IMR-90 (cell line): ENCODE measurements at places on chromosomes 7 and 10. TPM values are rescaled to one million over a fixed set of nuclear protein-coding genes. Genes with fewer than 3 reads are reported as not detected.
A peak's percentile ranks its signal among the peaks of the same experiment; 100 is the strongest.

DNA sequence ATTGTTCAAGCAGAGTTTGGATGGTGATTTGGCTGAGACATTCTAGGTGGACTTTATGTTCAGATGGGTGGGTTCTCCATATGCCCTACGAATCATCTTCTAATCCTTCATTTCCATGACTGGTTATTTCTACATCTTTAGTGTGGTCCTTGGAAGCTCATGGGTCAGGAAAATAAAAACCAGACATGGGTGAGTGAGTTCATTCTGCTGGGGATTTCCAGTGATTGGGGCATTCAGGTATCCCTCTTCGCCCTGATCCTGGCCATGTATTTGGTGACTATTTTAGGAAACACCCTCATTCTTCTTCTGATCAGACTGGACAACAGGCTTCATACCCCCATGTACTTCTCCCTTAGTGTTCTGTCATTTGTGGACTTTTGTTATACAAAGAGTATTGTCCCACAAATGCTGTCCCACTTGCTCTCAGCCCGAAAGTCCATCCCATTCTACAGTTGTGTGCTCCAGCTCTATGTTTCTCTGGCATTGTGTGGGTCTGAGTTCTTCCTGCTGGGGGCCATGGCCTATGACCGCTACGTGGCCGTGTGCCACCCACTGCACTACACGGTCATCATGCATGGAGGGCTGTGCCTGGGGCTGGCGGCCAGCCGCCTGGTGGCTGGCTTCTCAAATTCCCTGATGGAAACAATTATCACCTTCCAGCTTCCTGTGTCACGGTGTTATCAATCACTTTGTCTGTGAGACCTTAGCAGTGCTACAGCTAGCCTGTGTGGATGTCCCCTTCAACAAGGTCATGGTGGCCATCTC is 19.2 kb upstream of the OR6B1 start:
- no peak for DNase-seq

DNA sequence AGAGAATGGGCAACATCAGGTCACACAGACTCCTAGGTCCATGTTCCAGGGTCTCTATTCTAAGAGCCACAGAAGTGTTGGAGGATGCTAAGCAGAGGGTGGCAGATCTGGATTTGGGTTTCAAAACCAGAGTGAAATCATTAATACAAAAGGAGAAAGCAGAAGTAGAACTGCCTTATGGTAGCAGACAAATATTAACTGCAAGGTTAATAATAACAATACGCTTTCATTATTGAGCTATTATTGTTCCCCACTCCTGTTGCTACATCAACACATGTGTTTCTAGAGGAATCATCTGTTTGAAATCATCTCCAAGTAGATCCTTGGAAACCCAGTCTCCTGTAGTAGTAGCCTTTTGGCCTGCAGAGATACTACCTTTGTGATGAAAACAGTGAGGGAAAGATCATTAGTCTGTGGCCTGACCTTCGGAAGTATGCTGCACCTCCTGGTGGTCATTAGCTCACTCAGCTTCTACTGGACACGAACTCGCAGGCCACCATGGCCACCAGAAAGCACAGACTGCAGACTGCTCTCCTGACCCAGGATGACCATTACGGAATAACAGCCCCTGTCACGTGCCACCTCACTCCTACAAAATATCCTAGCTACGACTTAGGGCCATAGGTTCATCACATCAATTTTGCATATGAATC is 84.6 kb downstream of the XPNPEP1 start:
- DNase-seq = no peak

DNA sequence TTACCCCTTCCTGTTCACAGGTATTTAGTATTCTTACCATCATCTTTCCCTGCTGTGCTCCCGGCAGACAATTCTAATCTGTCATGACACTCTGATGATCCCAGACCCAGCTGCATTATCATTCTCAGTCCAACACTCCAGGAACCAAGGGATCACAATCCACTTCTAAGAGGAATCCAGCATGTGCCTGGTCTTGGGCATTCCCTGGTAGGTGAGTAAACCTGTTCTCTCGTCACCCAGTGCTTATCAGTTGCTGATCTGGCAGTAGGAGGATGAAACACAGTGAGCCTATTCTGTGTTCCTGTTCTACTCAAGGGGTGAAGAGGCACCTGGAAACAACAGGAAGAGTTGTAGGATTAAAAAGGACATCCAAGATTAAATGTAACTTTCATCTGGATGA is 1.3 kb upstream of the DMBT1 start:
- DNase-seq = no peak

The ODAD2 gene
- total RNA-seq = 0.72 and 1.1 TPM in 2 replicates

DNA sequence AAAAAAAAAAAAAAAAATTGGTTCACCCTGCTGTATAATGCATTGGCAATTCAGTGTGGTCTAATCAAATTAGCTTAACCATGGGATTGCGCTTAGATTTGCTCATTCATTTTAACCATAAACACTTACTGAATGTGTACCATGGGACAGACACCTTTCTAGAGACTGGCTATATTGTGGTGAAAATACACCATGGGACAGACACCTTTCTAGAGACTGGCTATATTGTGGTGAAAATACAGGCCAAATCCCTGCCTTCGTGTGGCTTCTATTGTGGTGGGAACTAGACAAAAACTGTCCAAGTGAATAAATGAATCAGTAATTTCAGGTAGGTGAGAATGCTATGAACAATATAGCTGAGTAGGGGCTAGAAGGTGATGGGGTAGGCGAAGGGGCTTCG is 10.2 kb upstream of the REPIN1 start:
- no peak for DNase-seq

The MARVELD1 gene
- total RNA-seq = 12.0 and 15.6 TPM in 2 replicates

The ANKRD22 gene
- not detected in 2 replicates for total RNA-seq

The GPR85 gene
- total RNA-seq = 5.0 and 5.4 TPM in 2 replicates

GRCh38 chr10:123890226-123890625 is 1.4 kb downstream of the CPXM2 start:
- no peak for DNase-seq

DNA sequence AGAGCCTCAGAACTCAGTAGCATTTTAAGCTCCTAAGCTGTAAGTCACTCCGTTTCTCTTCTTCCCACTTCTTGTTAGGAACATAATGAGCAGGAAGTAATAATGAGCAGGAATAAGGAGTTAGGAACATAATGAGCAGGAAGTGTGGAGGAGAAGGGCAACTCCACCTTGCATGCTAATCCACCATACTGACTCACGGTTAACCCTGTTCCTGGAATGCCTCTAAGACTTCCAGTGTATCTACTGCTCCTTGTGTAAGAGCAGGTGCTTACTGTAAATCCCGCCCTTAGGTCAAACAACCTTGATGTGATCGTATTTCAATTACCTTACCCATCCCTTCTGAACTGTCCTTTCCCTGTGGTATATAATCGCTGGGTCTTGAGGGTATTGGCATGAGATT is 528.7 kb downstream of the CALN1 start:
- DNase-seq = no peak

DNA sequence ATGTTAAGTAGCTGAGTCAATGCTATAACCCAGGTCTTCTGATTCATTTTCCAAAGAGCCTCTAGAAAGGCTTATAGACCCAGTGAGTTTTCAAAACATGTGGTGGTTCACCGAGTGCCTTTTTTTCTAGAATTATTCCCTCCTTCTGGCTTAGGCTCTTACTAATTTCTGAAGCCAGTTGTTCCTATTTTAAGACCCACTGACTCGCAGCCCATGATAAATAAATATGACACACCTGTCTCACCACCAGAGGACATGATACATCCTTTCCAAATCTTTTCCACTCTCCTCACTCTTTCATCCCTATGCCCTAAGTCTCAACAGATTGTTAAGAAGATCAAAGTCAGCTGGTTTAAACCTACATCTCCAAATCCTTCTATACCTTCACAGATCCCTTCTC is 126.0 kb upstream of the WNT16 start:
- DNase-seq = peak; percentile 26
